ENCODE measurements at places on chromosomes 16 and 17.

DNA sequence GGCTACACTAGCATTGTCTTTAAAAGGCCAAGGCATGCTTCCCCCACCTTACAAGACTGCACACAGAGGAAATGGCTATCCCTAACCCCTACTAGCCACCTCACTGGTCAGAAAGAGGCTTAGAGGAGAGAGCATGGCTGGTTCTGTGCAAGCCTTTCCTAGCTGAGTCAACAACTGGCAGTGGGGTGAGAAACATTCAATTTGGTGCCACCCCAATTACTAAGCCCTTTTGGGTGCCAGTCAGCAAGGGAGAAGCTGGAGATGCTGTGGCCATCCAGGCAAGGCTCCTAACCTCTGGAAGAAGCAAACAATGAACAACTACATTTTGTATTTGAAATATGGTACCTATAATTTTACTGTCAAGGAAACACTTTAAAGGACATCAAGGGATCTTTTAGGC lies 4.7 kb upstream of the KAT7 start:
- no peak for DNase-seq

DNA sequence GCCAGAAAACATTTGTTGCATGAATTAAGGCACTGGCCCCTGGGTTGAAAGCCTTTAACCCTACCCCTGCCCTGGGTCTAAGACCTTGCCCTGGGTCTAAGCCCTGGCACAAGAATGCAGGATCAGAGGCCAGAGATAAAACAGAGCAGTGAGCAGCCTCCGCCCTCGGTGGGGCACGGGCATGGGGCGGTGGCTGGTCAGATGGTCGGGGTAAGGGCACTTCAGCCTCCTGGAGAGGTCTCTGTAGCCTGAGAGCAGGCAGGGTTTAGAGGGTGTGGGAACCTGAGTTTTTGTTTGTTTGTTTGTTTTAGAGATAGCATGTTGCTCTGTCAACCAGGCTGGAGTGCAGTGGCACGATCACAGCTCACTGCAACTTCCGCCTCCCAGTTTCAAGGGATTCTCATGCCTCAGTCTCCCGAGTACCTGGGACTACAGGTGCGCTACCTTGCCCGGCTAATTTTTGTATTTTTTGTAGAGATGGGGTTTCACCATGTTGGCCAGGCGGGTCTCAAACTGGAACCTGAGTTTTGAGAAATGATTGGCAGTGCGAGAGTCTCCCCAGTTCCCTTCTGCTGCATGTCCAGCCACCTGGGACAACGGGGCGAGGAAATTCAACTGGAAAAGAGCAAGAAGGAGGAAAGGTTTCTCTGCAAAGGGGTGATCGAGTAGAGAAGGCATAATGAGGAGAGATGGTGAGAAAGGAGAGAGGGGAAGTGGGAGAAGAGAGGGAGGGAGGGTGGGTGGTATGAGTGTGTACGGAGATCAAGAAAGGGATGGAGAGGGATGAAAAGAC lies 27.7 kb downstream of the TNS4 start:
- no peak for DNase-seq

- no peak for DNase-seq
Measured at GRCh38 chr17:80786470-80786869, 205.2 kb upstream of the CHMP6 start.

- DNase-seq: no peak
Measured at GRCh38 chr16:14284930-14285512, 213.9 kb downstream of the MRTFB start.

DNA sequence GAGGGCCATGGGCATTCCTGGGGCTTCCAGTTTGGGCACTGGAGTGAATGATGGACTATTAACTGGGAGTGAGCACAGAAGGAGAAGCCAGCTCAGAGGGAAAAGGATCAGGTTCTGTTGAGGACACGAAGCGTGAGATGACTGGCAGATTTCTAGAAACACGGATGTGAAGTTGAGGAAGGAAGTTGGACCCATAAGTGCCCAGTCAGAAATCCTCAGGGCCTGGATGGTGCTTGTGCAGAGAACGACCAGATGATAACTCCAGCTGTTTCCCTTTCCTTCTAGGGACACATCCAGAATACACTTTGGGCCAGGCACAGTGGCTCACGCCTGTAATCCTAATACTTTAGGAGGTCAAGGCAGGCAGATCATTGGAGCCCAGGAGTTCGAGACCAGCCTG lies 23.3 kb upstream of the ANKRD40CL start:
- DNase-seq: no peak

DNA sequence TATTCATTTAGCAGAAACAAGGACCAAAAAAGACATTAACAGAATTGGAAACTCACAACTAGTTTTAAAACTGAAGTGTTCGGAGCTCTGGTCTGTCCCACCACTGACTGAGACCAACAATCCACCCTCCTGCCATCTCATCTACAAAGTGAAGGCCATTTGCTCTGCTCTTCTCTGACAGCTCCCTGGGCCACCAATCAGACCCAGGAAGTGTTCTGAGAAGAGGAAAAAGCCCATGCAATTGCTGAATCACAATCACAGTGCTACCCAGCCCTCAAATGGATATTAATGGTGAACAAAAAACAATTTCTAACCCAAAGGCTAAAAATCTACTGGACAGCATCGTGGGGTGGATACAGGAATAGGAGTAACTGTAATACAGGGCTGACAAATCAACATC lies 2.1 kb downstream of the RPL23 start:
- DNase-seq: no peak

GRCh38 chr17:8643855-8644506 lies 13.5 kb upstream of the MYH10 start:
- no peak for DNase-seq

DNA sequence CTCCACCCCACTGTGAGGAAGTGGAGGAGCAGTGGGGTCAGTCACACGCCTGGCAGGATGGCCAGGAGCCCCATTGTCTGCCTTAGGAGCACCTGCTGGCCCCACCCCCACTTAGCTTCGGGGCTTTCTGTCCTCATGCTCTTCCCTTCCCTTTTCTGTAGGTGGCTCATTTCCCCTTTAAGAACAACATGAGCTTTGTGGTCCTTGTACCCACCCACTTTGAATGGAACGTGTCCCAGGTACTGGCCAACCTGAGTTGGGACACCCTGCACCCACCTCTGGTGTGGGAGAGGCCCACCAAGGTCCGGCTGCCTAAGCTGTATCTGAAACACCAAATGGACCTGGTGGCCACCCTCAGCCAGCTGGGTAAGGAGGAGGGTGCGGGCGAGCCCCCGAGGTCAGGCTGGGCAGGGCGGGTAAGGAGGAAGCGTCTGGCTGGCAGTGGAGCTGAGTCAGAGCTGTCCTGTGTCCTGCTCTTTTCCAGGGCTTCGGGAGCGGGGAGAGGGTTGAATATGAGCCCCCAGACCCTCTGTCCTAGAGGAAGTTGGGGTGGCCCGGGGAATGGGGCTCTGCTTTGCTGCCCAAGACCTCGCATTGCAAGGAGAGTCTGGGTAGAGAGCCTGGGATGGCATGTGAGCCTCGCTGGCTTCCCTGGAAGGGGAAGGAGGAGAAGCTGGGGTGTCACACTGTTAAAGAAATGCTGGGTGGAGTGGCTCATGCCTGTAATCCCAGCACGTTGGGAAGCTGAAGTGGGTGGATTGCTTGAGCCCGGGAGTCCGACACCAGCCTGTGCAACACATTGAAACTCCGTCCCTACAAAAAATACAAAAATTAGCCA lies 9.2 kb upstream of the SERPINF1 start:
- DNase-seq: no peak

GRCh38 chr17:39147221-39148185 lies 3.9 kb downstream of the PLXDC1 start:
- no peak for DNase-seq

- peak; percentile 63 for DNase-seq
Measured at GRCh38 chr16:48949636-48950035, 332.0 kb downstream of the CBLN1 start.

DNA sequence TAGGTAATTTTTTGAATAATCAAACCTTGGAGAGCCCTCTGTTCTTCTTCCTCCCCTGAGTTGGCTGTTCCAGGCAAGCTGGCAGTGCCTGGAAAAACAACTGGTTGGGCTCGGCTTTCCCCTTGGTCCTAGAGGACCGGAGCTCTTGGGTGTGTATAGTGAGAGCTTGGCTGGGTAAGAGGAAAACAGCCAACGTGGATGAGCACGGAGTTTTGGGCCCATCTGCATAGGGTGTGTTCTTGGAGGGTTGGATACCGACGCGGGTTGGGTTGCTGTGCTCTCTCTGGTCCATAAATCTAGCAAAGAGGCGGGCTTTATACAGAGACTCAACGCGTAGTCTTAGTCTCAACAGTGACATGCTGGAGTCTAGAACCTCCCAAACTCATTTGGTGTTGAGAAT lies 23.2 kb downstream of the ITGB3 start:
- peak; percentile 94 for DNase-seq

DNA sequence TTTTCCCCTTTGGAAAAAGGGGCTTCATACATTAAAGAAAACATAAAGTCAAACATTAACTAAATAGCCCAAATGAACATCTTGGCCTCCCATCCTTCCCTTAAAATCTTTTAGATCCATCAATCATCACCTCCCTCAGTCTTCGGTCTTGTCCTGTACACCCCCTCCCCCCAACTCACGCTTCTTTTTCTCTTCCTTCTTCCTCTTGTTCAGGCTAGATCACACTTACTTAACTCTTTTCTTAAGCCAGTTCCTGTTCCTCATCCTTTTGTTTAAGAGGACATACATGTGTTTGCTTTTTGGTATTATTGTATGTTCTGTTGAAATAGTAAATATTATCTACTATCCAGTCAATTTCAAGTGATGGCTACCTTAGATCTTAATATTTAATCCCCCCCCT lies 5.5 kb downstream of the MFSD6L start:
- DNase-seq: no peak

DNA sequence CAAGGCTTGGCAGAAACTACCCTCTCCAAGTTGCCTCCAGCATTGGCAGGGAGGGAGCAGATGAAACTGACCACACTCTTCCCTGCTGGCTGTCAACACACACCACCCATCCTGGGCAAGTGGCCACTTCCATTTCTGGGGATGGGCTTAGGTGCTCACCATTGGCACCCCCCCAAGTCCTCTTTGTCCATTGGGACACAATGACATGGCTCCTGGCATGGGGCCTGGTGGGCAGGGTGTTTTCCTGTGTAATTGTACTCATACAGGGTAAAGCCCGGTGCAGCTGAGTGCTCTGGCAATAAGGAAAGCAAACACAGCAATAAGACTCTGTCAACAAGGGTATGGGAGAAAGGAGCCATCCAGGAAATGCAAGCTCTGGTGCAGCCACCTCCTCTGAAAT lies 22.6 kb downstream of the SCNN1B start:
- DNase-seq: no peak

GRCh38 chr16:27377666-27378485 lies 24.1 kb upstream of the IL21R start:
- DNase-seq: no peak

- no peak for DNase-seq
Measured at GRCh38 chr17:75407655-75408352, 2.3 kb upstream of the GRB2 start.

GRCh38 chr16:12546918-12547607 lies 256.6 kb downstream of the CPPED1 start:
- DNase-seq: no peak

DNA sequence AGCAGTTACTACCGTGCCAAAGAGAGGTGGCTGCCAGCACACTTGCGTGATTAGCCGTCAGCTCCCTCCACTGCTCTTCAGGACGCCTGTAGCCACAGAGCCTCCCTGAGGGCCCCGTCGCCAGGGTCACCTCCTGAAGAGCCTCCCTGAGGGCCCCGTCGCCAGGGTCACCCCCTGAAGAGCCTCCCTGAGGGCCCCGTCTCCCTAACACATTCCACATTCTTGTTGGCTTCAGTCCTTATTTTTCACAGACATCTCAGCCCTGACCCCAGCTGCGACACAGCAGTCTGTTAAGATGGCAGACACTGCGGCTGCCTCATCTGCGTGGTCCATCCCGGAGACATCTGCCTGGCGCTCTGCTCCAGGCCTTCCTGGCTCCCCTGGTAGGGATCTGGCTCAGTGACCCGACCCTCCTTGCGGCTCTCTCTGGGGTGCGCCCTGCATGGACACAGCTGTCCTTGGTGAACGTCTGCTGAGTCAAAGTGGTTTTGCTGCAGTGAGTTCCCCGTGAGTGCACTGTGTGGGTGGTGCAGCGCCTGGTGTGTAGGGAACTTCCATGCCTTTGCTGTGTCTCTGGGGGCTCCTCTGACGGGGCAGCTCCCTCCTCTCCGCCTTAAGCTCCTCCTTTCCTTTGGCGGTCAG lies 11.4 kb downstream of the ACSF3 start:
- DNase-seq: no peak

- no peak for DNase-seq
Measured at GRCh38 chr17:33970279-33970678, 284.8 kb upstream of the CCL2 start.

- peak; percentile 77 for DNase-seq
Measured at GRCh38 chr16:54923055-54923473, 7.6 kb upstream of the IRX5 start.

Data from fibroblast of skin of right quadriceps (primary cell).